ENCODE measurements at places on chromosomes 1 and 21.

DNA sequence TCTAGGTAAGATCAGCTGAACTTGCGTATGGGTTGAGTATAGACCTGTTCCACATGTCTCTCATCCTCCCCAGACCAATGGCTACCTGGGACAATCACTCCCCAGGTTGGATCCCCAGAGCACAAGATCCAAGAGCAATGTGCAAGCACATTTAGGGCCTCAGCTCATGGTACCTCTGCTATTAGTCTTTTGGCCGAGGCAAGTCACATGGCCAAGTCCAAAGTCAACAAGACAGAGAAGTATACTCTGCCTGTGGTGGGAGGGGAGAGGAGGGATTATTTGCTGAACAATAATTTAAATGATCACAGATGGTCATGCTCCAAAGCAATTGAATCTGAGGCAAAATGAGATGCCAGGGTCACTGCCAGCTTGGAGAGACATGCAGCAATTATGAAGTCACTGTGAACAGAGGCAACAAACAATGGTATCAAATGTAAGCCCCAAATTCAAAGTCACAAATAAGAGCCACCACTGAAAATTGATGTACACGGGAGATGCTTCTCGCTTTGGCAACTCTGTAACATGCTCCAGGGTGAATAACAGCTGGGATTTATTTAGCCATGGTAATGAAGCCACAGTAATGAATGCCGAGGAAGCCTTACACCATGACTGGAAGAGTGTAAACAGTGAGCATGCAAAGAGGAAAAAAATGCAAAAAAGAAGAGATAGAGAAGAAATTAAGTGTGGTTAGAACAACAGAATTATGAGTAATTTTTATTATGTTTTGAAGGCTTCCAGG lies 149.1 kb downstream of the ZNF281 start:
- DNase-seq = peak; percentile 51

DNA sequence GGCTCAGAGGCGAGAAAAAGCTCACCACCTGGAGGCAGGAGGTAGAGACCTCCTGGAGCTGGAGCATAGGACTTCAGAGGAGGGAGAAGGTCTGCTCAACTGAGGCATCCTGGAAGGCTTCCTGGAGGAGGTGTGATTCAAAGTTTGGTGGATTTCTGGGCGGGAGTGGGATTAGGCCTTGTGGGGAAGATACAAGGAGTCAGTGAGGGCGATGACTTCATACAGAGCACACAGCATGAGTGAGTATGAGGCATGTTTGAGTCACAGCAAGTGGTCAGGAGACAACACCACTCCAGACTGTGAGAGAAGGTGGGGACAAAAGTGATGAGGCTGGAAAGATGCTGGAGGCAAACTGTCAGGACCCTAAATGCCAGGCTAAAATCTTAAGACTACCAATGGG lies 77.6 kb downstream of the MATN1 start:
- DNase-seq = no peak

DNA sequence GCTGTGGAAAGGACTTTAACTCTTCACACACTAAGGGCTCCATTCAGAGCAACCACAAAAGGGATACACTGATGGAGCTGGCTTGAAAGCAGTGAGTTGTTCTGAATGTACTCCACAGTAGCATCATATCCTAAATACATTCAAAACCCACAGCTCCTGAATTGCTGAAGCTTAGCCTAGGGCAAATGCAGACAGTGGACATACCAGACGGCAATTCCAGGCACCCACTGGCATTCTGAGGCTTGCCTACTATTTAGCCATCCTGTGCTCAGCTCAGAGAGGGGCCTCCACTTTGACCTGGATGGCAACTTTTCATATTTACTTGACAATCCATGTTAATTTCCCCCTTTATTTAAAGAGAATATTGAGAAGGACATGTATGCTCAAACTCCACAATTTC lies 303.5 kb downstream of the NTNG1 start:
- DNase-seq = no peak

- no peak for DNase-seq
Observed at GRCh38 chr1:62844030-62844429, 60.1 kb downstream of the ATG4C start.

DNA sequence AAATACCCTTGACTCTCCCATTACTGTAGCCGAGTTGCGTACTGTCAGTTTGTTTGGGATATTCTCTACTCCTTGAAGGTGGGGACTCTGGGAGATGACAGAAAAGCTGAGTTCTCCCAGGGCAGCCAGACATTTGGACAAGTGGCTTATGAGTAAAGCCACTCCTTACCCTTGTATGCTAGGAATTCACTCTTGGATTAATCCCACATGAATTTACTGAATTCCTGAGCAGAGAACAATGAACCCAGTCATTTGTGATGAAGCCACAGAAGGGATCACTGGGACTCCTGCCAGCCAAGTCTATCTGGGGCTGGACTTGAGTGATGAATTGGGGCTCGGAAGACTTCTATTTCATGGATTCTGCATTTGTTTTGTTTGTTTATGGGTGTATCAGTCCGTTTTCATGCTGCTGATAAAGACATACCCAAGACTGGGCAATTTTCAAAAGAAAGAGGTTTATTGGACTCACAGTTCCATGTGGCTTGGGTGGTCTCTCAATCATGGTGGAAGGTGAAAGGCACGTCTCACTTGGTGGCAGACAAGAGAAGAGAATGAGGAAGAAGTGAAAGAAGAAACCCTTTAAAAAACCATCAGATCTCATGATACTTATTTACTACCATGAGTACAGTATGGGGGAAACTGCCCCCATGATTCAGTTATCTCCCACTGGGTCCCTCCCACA lies 25.1 kb downstream of the C1orf116 start:
- peak; percentile 85 for DNase-seq

- no peak for DNase-seq
Observed at GRCh38 chr21:36914244-36915013, 52.0 kb downstream of the HLCS start.

DNA sequence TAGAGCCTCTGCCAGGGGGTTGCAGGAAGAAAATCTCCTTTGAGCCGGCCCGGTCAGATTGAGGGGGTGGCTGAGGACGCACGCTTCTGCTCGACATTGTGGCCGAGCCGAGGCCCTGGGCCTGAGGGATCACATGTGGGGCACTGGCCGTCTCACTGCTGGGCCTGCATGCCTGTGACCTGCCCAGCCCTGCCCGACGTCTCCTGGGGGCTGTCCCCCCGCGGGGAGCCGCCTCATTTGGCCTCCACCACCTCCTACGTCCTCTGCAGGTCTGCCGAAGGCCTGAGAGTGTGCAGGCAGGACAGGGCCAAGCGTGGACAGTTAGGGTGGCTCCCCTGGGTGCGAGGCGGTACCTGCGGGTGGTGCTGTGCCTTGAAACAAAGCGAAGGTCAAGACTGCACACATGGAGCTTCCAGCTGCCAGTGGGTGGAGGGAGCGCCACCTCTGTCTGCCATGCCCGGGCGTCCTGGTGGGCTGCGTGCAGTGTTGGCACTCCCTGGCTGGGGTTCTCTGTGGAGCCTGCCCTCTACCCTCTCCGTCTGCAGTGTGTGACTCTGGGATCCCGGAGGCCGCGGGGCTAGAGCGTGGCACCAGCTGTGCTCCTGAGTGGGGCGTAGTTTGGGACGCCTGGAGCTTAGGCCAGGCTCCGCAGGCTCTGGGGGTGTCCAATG lies 51.7 kb downstream of the PCNT start:
- no peak for DNase-seq

- no peak for DNase-seq
Observed at GRCh38 chr1:12505231-12505630, 112.8 kb downstream of the DHRS3 start.
